SHP77 (cell line): ENCODE measurements at places on chromosomes 11 and 22.

DNA sequence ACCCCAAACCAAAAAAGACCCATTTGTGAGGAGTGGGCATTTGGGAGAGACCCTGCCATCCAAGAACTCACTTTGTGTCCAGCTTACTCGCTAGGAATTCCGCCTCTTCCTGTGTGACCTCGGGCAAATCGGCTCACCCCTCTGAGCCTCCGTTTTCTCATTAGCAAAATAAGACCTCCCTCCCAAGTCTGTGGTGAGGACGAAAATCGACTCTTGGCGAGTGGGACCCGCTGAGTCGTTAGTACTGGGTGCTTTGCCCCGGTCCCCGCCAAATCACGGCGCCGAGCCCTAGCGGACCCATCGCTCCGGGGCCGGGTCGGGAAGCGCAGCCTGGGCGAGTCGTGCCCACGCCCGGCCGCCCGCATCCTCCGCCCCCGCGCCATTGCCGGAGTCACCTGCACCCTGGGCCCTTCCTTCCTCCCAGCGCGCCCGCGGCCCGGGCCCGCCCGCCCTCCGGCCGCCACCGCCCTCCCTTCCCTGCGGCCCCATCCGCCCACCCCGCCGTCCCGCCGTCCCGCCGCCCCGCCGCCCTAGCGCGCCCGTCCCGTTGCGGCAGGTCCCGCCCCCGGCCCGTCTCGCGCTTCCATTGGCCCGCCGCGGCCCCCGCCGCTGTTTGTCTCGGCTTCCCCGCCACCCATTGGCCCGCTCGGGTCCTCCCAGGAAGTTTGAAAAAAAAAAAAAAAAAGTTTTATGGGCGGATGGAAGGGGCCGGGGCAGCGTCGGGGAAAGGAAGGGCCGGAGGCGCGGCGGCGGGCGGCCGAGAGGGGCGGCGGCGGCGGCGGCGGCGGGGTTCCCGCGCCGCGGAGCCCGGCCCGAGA lies 48.9 kb downstream of the TRIOBP start:
- peak; percentile 58 for DNase-seq

- no peak for DNase-seq
Observed at GRCh38 chr22:25841775-25842174, 99.8 kb downstream of the MYO18B start.

GRCh38 chr11:75588051-75588481 lies 26.0 kb downstream of the SERPINH1 start:
- DNase-seq, result no peak

DNA sequence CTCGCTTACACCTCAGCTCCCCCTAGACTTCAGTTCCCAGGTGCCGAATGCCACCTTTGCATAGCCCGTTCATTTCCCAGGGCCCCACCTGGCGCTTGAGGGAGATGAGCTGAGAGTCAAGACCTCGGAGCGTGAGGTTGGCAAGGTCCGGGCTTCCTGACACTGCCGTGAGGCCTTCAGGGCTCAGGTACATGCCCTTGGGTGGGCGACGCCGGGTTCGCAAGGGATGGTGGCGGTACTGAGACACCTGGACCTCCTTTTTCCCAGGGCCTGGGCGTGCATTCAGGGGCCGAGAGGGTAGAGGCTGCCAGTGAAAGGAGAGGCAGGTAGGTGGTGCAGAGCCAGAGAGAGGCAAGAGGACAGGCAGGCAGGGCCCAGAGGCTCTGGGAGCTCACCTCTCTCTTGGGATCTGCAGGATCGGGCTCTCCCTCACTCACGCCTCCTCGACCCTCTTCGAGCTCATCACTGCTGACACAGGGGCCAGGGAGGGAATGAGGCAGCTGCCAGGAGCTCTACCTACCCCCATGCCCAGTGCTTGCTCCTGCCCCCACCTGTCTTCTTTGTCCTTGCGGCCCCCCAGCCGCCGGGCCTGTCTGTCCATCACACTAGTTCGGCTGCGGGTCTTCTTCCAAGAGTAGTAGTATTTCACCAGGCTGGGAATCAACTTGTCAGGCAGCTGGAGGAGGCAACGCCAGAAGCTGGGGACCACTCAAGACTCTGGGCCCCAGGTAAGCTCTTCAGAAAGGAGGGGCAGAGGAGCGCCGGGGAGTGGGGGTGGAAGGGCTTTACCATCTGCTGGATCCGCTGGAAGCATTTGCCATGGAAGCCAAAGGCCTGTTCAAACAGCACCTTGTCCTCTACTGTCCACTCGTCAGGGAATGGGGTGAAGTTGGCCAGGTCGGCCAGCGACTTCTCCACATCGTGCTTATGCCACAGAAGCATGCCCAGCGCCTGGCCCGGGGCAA lies 2.8 kb downstream of the RCOR2 start:
- DNase-seq, result no peak

DNA sequence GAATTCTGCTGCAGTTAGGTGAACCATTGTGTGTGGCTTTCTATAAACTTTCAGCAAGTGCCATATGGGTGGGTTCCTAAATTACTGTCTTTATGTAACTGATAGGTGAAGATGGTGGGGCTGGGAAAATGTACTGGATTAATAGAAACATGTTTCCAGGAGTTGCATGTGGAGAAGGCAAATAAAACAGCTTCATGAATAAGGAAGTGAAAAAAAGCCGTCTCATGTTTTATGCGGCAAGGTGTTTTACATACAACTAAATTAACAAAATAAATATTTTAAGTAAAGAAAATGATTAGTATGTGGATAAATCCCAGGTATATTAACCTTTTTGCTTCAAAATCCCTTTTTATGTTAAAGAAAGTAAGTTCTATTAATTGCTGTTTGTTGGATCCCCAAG lies 67.2 kb downstream of the EXT2 start:
- no peak for DNase-seq

DNA sequence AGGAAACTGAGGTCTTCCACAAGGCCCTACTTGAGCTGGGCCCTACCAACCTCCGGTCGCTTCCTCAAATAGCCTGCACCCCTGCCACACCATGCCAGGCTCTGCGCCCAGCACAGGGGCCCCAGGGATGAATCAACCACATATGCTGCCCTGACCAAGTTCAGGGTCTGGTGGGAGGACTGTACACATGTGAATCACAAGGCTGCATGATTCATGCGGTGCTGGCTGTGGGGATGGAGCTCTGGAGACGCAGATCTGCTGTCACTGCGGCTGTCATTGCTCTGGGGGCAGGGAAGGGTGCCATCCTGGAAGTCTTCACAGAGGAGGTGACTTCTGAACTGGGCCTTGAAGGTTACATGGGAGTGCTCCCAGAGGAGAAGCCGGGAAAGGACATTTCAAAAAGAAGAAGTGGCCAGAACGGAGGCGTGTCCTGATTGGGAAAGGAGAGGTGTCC lies 21.5 kb downstream of the CYTH4 start:
- no peak for DNase-seq

GRCh38 chr11:80596291-80596810 lies 1155.5 kb upstream of the TENM4 start:
- no peak for DNase-seq
